ENCODE measurements at places on chromosomes 5 and 9. TPM values are rescaled to one million over a fixed set of nuclear protein-coding genes. Genes with fewer than 3 reads are reported as not detected.

The SHC3 gene
- under 0.01 TPM for total RNA-seq

The SLC6A19 gene
- total RNA-seq, result not detected

The ENTREP1 gene
- 0.68 TPM for total RNA-seq

The RLN1 gene
- total RNA-seq, result 0.21 TPM

The F2R gene
- 24.3 TPM for total RNA-seq

The IL9 gene
- not detected for total RNA-seq

The CATSPER3 gene
- 0.21 TPM for total RNA-seq

The ITK gene
- not detected for total RNA-seq

The COX7C gene
- 246 TPM for total RNA-seq

The TTC33 gene
- total RNA-seq, result 12.0 TPM

The TTC23L gene
- 0.07 TPM for total RNA-seq

The DBH gene
- total RNA-seq, result not detected

The IRX2 gene
- total RNA-seq, result 8.5 TPM

The NTRK2 gene
- under 0.01 TPM for total RNA-seq

The LOX gene
- total RNA-seq, result 0.34 TPM
